ENCODE measurements at places on chromosomes 6 and 20.

DNA sequence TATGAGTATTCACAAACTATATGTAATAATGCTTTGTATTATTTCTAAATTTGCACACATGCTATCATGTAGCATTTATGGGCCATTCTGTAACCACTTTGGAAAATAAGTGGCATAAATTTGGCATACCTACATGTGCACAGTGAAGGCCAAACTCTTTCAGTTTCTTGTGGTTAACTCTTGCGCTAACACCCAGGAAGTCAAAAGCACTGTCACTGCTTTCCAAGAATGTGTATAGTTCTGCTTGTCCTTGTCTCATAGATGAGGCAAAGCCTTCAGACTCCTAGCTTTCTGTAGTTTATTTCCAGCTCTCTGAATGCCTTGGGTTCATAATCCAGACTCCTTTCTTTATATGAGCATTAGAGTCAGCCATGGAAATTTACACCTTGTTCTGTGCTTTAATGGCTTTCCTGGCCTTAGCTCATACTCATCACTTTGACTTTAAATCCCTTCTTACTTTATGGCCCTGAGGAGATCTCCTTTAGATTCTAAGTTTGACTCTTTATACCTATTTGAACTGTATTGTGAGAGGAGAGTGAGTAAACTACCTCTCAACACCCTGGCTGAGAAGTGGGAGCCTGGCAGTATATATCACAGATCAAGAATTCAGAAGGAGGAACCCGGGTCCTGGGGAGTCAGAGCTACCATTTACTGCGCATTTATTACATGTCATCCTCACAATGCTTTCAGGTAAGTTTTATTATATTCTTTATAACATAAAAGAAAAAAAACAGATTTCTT lies 949 bp upstream of the SLC17A3 start:
- no peak for DNase-seq

- no peak for DNase-seq
Observed at GRCh38 chr6:111677249-111677990, 71.7 kb upstream of the TRAF3IP2 start.

GRCh38 chr20:63536241-63536977 lies 767 bp downstream of the PTK6 start:
- DNase-seq, result no peak

GRCh38 chr6:48641544-48641943 lies 530.5 kb upstream of the PTCHD4 start:
- DNase-seq, result no peak

DNA sequence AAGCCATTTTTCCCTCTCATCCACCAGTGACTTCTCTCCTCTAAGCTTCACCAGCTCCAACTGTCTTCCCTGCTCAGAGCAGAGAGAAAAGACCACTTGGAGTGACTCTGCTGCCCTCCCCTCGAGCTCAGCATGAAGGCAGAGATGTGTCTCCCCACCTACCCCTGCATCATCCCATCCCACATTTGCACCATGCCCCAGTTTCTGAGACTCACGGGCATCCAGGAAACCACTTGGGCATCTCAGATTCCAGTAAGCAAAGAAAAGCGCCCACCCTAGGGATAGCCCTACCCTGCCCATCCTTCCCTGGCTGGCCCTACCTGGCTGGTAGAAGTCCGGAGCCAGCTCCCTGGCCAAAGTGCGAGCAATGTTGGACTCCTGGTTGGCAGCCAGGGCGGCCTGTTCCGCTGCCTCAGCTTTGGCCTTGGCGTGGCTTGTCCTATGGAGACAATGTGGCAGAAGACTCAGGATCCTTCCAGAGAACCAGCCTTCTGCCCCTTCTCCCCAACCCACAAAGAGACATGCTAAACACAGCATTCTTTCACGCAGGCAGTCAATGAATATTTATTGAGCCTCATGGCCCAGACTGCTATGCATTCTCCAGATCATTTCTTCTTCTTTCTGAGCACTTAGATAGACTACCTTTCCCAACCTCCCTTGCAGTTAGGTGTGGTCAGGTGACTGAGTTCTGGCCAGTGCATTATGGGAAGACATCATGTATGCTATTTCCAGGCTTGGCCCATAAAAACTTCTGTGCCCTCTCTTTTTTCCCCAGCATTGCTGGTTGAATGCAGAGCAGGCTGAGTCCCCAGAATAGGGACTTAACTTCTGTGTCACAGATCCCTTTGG lies 68.6 kb downstream of the JPH2 start:
- no peak for DNase-seq

DNA sequence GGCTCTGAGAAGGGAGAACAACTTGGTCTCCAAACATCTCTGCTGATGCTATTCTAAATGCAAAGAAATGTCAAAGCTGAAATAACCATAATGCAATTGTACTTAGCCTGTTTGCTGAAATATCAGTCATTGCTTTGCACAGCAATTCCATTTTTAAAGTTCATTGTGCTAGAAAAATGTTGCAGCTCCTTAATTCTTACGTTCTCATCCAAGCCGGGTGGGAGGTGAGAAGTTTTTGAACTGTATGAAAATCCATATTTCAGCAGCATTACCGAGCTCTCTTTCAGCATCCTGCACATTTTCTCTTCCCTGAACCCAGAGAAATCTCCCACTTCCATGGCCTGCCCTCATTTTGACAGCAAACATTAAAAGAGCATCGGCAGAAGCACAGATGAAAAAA lies 630.0 kb downstream of the PTPRT start:
- no peak for DNase-seq

- peak; percentile 7 for DNase-seq
Observed at GRCh38 chr6:10429638-10430427, 15.0 kb upstream of the TFAP2A start.

DNA sequence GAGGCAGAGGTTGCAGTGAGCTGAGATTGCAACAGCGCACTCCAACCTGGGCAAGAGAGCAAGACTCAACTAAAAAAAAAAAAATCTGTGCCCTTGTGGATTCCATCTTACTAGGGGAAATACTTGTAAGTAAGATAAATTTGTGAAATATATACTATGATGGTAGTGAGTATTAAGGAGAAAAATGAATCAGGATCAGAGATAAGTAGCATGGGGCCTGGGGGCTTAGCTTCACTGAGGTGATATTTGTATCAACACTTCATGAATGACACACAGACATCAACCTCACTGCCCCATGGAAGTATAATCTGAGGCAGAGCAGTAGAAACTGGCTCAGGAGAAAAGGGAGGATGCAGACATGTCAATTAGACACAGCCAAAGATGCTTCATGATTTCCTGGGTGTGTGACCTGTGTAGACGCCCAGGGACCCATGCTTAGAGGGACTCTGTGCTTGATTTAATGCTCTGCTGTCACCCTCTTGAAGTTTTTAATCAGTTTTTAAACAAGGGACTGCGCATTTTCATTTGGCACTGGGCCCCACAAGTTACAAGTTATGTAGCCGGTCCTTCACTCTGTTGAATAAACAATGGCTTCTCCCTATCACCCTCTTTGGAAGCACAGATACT lies 41.9 kb downstream of the PCNA start:
- peak; percentile 28 for DNase-seq

GRCh38 chr20:31485450-31486339 lies 10.6 kb downstream of the REM1 start:
- DNase-seq, result peak; percentile 21

GRCh38 chr6:2385471-2385983 lies 140.1 kb upstream of the GMDS start:
- no peak for DNase-seq

DNA sequence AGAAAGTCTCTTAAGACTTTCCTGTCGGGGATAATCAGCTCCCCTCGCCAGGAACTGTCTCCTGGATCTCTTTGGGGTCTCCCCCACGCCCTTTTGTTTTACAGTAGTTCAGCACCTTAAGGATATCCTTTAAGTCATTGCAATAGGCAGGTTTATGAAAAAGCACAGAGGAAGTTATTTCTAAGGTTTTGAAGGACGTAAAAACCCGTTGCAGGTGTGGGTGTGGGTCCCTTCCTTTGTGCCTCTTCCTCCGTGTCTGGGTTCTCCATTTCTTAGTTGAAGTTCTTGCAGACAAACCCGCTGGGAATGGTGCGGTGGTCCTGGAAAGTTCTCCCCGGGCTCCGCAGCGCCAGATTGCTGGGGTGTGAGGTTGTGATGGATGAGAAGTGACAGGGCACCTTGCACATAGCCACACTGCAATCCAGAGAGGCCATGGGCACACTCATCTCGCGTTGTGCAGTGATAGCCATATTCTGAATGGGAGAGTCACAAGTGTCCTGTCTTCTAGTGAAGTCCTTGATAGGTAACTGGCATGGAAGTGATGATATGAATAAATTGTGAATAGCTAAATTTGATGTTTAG lies 65.2 kb downstream of the GTF2H5 start:
- no peak for DNase-seq

- DNase-seq, result no peak
Observed at GRCh38 chr6:117494694-117495318, 12.3 kb downstream of the DCBLD1 start.

DNA sequence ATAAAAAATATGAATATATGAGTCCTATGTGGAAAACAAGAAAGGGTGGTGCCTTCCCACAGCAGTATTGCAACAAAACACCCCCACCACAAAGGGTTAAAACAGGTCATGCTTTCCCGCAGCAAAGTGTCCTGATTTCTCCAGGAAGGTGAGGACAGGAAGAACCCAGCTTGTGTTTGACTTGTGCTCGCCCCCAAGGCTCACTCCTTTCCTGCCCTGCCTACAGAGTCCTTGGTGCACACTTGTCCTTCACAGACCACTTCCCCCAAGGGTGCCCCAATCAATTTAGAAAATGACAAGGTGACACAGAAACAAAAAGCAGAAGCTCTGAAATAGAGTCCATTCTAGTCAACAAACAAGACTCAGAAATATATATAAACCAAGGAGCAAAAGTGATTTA lies 237.4 kb downstream of the PTPRK start:
- DNase-seq, result no peak

GRCh38 chr6:46635462-46635861 lies 17.2 kb downstream of the CYP39A1 start:
- DNase-seq, result no peak

- DNase-seq, result no peak
Observed at GRCh38 chr6:89745096-89745495, 74.5 kb downstream of the MDN1 start.

DNA sequence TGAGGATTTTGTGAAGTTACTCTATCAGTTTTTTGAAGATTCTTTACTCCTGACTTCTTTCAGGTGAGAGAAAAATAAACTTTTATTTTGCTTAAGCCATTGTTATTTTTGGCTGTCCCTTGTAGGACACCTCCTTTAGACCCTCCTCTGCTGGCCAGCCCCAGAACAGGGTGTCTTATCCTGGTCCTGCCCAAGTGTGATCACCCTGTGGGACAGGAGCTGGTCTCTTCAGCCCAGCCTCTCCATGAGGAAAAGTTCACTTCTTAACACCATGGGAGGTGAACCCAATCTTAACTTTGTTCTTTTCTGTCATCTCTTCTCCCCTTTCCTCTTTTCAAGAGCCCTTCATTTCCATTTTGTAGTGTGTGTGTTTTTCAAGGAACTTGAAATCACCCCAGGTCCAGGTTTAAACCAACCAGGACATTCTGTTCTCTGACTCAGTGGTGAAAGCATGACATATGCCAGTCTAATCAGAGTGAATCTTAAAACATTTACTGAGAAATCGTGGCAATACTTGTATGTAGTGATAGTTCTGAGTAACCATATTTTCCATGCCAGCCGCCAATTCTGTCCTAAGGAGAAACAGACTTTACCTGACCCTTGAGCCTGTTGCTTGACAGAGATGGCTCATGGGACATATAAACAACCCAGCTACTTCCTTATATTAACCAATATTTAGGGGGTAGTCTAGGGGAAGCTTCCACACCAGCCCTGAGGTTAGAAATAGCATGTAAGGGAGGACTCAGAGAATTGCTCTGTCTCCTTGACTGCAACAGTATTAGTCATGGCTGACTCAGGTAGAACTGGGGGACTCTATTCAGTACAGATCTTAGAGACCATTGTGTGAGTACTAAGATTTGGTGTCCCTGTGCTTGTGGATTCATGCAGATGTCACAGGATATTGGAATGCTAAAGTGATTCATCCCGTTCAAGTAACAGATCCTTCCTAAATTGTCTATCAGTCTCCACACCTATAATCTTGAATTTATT lies 48.8 kb downstream of the FLRT3 start:
- DNase-seq, result no peak

DNA sequence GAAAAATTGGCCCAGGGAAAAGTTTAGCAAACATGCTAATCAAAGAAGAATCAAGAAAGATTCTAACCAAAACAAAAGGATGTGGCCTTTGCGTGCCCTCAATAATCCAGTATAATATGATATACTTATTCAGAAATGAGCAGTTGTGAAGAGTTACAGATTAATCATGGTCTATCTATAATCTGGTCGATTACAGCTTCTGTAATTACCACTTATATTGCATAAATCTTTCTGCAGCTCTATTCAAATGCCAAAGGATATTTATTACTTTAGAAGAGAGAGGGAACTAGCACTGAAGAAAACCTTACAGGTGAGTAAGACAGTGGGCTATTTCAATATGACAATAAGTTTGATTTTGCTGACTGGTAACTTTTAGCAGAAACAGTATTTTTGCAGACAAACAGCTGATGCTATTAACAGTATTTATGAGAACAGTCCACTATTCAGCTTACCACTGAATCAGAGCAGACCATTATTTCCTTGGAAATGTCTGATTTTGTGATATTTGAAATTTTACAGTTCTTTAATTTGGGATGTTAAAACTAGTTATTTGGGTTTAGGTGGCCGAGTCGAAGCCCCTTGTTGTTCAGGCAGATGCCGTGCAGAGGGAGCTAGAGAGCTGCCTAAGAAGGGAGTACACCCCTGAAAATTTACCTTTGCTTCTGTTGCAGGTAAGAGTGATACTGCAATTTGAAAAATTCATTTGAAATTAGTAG lies 92.2 kb downstream of the CEP57L1 start:
- DNase-seq, result peak; percentile 69

DNA sequence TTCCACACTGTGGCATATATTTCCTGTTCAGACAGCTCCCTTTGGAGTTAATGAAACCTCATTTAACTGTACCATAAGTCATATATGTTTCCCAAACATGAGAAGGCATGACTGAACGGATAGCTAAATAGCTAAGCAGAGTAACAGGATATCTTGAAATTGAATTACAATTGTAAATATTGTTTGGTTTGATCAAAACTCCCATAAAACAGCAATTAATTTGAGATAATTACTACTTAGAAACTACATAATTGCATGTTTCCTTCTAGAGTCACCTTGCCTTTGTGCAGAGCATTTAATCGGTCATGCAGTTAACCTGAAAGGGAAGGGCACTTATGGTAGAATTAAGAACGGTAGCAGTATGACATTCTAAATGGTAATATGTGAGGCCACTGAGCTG lies 179.0 kb upstream of the MAP3K7 start:
- DNase-seq, result no peak

DNA sequence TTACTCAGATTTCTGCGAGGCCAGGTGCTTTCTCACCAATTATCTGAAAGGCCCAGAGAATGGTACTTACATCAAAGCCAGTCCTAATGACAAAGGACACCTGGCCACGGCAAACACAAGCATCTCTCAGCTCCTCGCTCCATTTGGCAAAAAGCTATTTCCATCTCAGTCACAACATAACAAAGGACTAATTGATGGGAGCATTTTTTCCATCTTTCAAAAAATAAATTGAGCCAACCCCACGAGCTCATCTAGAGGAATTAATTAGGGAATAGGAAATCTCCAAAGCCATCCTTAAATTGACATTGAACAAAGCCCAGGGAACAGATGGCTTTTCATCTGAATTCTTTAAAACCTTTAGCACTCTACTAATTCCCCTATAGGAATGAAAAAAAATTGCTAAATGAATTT lies 236.7 kb downstream of the HAO1 start:
- no peak for DNase-seq

Data from activated CD4-positive, alpha-beta T cell treated with anti-CD3 and anti-CD28 coated beads for 48 hours (primary cell).